Urinary bladder (tissue), 4 donors: ENCODE measurements at places on chromosomes 1 and 21. TPM values are rescaled to one million over a fixed set of nuclear protein-coding genes. Genes with fewer than 3 reads are reported as not detected.

The SETDB1 gene
- total RNA-seq: 47.6 TPM

The CCDC28B gene
- total RNA-seq: 17.3 TPM

The OPTC gene
- total RNA-seq: not detected

The CLEC20A gene
- total RNA-seq: 0.48 TPM

The RGS5 gene
- 197 TPM for total RNA-seq

The ANGPTL3 gene
- total RNA-seq: not detected

The PODN gene
- total RNA-seq: 17.1 TPM

The TDRD5 gene
- 1.1 TPM for total RNA-seq

The ZFYVE9 gene
- 73.5 TPM for total RNA-seq

The WLS gene
- total RNA-seq: 98.7 TPM

The CCDC24 gene
- total RNA-seq: 2.8 TPM

The TRIM63 gene
- 1.8 TPM for total RNA-seq

The UBE4B gene
- total RNA-seq: 37.1 TPM

The RSPO1 gene
- total RNA-seq: 0.21 TPM

The A3GALT2 gene
- total RNA-seq: not detected
